Stimulated activated CD8-positive, alpha-beta memory T cell treated with anti-CD3 and anti-CD28 coated beads, Interleukin-15, amount 100 ng/mL, for 24 hours (primary cell): ENCODE measurements at places on chromosomes 3 and 15.

GRCh38 chr3:12440927-12441714, 43.2 kb upstream of the TSEN2 start:
- DNase-seq, result no peak

DNA sequence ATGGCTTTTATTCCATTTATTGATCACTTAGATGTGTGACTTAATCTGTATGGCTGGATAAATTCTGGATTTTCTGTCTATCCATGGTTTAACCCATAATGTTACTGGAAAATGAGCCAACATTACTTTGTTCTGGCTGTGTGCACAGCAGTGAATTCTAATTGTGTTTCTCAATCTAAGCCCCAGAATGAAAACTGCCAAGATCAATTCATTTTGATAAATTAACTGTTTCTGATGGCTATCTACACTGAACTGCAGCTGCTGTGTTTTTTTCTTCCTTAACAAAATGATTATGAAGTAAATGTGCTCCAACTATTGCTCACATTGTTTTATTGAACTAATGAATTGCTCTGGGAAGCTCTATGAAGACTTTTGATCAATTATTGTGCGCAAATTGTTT, 35.7 kb upstream of the CPB1 start:
- DNase-seq, result no peak

DNA sequence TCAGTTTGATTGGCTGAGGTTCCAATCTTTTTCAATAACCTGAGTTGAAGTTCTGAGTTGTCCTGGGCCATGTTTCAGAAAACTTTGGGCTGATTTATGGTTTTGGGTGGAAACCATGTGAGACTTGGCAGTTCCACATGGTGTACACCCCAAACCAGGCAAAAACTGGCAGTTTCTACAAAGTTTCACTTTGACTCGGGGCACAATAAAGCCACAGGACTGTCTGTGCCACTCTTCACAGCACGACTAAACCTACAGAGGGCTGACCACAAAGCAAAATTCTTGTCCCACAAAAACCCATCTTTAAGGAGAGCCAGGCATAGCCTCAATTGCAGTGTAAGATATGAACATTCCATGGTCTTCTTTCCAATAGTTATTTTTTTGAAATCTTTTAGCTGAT, 155.0 kb downstream of the DUT start:
- DNase-seq, result no peak

GRCh38 chr3:105656651-105657504, 211.9 kb downstream of the CBLB start:
- DNase-seq, result no peak

- DNase-seq, result no peak
Measured at GRCh38 chr3:4752201-4753072, 226.8 kb upstream of the BHLHE40 start.

DNA sequence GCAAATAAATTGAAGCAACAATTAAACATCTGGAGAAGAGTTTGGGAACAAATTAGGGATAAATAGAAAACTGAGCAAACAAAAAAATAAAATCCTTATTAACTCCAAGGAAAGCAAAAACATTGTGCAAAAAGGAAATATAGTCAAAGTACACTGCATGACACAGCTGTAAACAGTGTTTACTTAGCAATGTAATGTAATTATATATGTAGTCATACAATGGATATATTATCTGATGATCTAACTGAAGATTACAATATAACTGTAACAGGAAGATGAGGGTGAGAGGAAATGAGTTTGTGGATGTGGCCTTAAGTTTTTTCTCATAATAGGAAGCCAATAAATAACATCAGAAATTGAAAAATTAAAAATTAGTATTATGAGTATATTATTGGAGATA, 42.5 kb downstream of the SCN10A start:
- no peak for DNase-seq

DNA sequence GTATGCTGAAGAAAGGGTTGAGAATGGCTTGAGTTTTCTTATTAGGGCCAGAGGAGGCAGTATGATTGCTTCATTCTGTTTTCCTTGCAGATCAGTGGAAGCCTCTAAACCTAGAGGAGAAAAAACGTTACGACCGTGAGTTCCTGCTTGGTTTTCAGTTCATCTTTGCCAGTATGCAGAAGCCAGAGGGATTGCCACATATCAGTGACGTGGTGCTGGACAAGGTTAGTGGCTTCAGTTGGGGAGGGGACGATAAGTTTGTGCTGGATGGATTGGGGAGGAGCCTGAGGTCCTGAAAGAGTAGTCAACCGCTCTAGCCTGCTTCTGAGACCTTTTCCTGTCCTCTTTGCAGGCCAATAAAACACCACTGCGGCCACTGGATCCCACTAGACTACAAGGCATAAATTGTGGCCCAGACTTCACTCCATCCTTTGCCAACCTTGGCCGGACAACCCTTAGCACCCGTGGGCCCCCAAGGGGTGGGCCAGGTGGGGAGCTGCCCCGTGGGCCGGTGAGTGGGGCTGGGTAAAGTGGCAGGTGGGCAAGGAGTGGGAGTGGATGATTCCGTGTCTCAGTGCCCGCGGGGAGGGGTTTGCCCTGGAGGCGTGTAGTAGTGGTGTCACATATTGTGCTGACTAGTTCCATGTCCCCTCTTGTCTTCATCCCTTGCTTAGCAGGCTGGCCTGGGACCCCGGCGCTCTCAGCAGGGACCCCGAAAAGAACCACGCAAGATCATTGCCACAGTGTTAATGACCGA, 8.5 kb downstream of the EIF4G1 start:
- no peak for DNase-seq

GRCh38 chr3:36743826-36744225, 20.5 kb downstream of the DCLK3 start:
- no peak for DNase-seq

DNA sequence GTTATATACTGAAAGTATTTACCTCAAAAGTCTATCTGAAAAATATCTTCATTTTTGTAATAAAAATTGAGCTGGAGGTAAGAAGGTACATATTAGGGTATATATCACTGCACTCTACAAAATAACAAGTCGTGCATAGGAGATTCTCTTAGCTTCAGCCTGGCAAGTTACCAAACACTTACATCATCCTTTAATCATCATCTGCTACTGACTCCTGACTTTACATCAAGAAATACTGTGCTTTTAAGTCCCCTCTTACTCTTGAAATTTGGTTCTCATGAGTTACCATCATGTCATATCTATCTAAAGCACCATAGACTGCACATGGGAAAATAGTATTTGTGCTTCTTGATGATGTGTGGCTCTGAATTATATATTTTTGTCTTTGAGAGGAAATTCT, 50.8 kb downstream of the LYSMD4 start:
- DNase-seq, result no peak

DNA sequence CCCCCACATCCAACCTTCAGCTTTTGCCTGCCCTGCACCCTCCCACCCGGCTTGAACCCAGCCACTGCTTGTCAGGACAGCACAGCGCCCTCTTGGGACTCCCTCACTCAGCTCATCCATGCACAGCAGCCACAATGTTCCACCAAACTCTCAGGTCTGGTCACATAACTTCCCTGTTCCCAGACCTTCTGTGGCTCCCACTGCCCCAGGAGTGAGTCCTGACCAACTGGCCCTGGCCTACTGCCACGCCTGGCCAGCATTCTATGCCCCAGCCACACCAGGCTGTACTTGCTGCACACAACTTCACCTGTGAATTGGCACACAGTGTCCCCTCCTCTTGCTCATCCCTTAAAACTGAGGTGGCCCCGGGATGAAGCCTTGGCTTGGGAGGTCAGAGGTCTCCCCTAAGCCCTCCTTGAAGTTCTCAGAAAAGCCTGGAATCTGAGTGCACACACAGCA, 21.0 kb downstream of the PLXNB1 start:
- no peak for DNase-seq

- no peak for DNase-seq
Measured at GRCh38 chr15:59105854-59106253, 908 bp downstream of the CCNB2 start.

DNA sequence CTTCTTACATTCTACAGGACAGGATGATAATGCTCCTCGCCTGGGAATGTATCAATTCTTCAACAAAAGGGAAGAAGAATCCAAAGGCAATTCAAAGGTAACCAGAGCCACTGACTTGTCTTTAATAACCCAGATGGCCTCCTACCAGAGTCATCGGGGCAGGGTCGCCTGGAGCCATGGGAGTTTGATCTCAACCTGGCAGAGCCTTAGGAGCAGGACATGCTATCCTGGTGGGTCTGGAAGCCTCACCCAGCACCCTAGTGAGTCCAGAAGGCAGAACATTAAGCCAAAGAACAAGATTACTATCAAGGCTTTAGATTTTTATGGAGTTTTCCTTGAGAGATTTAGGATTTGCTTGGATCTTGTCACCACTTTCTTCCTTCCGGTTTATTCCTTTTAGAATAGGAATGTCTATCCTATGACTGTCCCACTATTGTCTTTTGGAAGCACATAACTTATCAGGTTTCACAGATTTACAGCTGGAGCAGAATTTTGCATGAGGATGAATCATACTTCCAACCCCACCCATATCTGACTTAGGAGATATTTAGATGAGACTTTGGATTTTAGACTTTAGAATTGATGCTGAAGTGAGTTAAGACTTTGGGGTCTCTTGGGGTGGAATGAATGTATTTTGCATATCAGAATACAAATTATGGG, 330.3 kb upstream of the GOLIM4 start:
- no peak for DNase-seq

- DNase-seq, result no peak
Measured at GRCh38 chr15:99268431-99268830, 17.1 kb downstream of the LRRC28 start.

- no peak for DNase-seq
Measured at GRCh38 chr15:101366853-101367252, 71.8 kb upstream of the SNRPA1 start.

DNA sequence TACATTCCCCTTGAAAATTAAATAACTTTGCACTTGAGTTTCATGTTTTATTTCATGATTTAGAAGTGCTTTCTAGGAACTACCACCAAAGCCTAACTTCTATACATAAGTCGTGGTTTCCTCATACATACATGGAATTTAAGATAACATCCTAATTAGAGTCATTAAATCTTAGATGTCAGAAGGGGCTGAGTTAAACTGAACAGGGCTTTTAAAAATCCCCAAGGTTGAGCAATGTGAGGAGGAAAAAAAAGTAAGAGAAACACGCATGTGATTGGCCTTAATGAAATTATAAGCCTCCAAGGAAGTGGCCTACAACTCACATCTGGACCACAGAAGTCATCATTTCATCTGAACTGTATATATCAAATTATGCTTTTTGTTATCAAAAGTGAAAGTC, 303.1 kb upstream of the SEMA6D start:
- DNase-seq, result no peak

DNA sequence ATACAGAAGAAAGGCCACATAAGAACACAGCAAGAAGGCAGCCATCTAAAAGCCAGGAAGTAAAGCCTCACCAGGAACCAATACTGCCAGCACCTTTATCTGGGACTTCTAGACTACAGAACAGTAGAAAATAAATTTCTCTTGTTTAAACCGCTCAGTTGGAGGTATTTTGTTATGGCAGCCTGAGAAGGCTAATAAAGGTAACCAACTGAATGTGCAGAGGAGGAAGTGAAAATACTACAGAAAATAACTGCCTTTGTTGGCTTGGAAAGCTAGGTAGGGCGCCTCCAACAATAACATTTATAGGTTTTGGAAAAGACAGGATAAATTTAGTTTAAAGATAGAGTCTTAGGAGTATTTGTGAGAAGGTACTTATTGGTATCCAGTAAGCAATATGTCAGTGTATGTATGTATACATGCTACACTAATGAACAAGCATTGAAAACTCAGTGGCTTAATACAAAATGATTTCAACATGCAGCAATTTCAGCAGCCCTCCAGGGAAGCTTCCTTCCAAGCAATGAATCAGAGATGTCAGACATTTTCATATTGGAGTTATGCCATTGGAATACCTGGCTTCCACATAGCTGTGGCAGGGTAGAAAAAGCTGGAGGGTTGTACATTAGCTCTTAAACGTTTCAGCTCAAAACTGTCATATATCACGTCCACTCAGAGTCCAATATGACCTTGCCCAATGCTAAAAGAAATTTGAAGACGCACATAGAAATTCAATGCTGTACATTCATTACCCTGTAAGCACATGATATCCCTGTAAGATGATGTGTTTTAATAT, 48.9 kb downstream of the ZBBX start:
- DNase-seq, result no peak

- no peak for DNase-seq
Measured at GRCh38 chr3:14980689-14981088, 33.3 kb downstream of the NR2C2 start.

- DNase-seq, result no peak
Measured at GRCh38 chr3:49804141-49805041, 1.3 kb downstream of the INKA1 start.

DNA sequence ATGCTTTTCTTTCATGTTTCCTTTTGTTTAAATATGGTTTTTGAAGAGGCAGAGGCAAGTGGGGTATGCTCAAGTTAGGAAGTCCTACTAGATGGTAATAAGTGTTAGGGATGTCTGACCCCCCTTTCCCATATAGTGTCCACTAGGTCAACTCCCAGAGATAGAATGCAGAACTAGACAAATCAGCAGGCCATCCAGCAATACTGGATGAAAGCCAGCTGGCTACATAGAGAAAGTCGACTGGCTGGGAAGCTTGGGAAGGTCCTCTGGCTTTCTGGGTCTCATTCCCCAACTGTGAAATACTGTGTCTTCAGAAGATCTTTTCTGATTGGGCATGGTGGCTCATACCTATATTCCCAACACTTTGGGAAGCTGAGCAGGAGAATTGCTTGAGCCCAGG, 113.8 kb downstream of the SNRK start:
- DNase-seq, result no peak

DNA sequence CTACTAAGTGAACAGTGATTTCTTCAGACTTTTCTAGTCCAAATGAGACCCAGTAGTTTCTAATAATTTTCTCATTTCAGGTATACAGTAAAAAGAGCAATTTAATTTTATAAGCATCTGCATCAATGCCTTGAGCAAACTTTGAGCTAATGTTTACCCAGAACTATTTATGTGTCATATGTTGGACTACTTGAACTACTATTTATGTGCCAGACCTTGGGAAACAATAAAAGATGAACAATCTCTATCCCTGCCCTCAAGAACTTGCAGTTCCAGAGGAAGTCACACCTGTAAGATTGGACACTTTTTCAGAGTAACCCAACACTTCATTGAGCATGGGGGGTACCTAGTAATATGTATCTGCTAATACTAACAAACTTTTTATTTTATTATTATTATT, 2.3 kb upstream of the UBE3A start:
- no peak for DNase-seq

DNA sequence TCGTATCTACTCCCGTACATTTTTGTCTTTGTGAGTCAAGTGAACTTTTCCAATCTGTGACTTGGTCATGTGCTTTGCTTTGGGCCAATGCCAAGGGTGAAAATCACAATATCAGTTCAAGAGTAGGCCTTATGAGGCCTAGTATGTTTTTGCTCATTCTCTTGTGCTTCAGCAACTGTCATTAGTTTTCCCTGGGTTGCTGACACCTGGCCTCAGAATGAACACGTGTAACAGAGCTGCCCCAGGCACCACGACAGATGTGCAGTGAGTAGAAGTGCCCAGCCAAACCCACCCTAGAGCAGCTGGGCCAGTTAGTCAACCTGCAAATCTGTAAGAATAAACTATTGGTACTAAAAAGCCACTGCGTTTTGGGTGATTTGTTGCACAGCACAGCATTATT, 460.3 kb upstream of the WNT5A start:
- no peak for DNase-seq
